CMK (cell line): ENCODE measurements at places on chromosomes 4 and X.

DNA sequence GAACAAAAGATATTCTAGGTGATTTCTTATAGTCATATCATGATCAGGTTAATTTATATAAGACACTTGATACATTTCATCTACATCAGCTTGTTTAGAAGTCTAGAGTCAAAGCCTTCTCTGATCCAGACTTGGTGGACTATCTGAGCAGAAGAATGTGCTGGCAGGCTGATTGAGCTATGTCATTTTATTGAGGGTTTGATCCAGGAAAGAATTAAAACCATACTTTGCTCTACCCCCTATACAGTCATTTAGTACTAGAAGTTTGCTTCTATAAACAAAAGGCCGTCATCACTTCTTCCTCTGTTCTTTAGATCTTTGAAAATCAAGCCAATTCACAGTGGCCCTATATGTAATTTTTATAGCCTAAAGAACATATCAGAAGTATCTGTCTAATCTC is 173.1 kb upstream of the PITX2 start:
- no peak for DNase-seq

GRCh38 chrX:55794405-55794804 is 76.9 kb downstream of the RRAGB start:
- DNase-seq = no peak

- no peak for DNase-seq
These were observed 157.6 kb downstream of the MAB21L2 start for GRCh38 chr4:150739591-150739990.

GRCh38 chr4:86451560-86452330 is 91.9 kb upstream of the MAPK10 start:
- DNase-seq = no peak

DNA sequence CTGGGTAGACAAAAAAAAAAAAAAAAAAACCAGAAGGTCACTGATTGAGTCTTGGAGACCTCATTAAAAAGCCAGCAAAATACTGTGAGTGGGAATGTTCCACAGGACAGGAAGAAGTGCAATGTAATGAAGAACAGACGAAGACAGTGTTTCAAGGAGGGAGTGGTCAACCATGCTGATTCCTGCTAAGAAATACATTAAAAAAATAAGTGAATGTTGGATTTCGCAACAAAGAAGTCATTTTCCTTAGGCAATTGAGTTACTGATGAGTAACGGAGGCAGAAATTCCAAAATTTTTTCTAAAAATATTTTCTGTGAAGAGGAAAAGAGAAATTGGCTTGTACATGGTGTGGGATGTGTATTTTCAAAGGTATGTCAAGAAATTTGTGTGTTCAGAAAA is 94.3 kb upstream of the FAM47B start:
- no peak for DNase-seq

GRCh38 chrX:19728915-19729314 is 158.5 kb downstream of the SH3KBP1 start:
- no peak for DNase-seq

GRCh38 chr4:184756399-184756798 is 22.5 kb upstream of the CENPU start:
- DNase-seq = no peak

- DNase-seq = no peak
These were observed 318.3 kb downstream of the SPIN4 start for GRCh38 chrX:63032811-63033210.

GRCh38 chrX:93346309-93346708 is 327.1 kb downstream of the NAP1L3 start:
- no peak for DNase-seq

- DNase-seq = no peak
These were observed 331.4 kb downstream of the CCSER1 start for GRCh38 chr4:90458576-90458975.

- no peak for DNase-seq
These were observed at the start of gene ZIC3 for GRCh38 chrX:137565921-137566745. Gene ZIC3, plus strand, starts transcription at chrX:137566127. Its CDS starts 565 bp downstream, at chrX:137566692.

GRCh38 chrX:52422884-52423283 is 54.1 kb downstream of the XAGE2 start:
- no peak for DNase-seq

DNA sequence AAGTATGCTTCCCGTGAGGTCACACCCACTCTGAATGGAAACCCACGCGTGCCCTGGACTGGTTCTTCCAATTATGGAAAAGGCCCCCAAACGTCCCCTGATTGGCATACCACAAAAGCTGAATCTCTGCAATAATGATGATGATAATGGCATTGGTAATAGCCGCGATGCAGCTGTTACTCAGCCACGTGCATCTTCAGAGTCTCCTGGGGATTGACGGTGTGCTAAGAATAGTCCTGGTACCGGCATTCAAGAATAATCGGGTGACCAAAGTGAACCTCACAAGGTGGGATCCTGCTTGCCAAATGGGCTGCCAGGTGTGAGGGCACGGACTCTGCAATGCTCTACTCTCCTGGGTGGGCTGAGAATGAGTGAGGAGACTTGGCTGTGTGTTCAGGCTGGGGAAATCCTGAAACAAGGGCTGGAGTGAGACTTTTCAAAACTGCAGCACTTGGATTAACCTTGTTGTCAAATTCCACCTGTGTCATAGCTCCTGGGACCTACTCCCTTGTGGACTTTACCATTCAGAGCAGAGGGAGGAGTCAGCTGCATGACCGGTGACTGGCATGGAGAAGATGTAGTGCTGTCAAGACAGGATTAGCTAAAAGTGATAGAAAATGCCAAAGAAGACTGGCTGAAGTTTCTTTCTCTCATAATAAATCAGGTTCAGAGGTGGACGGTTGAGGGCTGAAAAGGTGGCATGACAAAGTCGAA is 615.4 kb downstream of the MID1IP1 start:
- no peak for DNase-seq

- DNase-seq = no peak
These were observed 47.6 kb downstream of the FSTL5 start for GRCh38 chr4:162116095-162116779.

GRCh38 chrX:26286836-26287235 is 70.9 kb downstream of the MAGEB5 start:
- no peak for DNase-seq

- no peak for DNase-seq
These were observed 10.5 kb downstream of the SEPTIN11 start for GRCh38 chr4:76960014-76960413.

- no peak for DNase-seq
These were observed 134.1 kb upstream of the GUCY1A1 start for GRCh38 chr4:155532373-155533085.

DNA sequence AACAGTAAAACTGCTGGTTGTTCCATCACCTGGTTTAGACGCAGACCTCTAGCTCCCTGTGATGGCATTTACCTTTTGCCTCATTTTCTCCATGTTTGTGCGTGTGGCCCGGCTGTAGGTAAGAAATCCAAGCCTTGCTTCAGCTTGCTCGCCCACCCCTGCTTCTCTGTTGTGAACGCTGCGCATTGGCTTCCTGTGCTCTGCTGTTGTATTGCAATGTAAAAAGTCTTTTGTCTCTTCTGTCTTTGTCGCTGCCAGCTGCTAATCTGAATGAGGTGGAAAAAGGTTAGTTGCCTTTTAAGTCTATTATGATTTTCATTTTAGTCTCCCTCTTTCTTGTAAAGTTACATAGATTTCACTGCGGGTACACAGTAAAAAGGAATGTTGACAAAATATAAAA is 127.3 kb upstream of the PACRGL start:
- DNase-seq = no peak

GRCh38 chr4:6085691-6086628 is 67.7 kb upstream of the C4orf50 start:
- no peak for DNase-seq

GRCh38 chrX:42818151-42818921 is 40.4 kb upstream of the PPP1R2C start:
- DNase-seq = no peak

DNA sequence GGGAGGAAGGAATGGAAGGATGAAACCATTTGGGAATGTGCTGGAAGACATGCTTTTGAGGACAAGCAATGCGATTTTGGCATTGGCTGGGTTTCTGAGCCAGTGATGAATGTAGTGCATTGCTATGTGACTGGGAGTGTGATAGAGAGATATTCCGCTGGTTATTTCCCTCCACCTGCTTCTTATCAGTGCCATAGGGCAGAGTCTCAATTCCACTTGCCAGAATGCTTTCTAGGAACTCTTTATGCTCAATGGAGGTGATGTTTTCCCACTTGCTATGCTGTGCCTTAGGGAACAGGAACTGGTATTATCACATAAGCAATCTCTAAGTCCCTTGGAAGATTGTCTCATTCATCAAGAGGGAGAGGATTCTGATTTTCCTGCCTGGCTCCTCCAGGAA is 28.0 kb downstream of the TBL1X start:
- DNase-seq = no peak

GRCh38 chr4:182126603-182127002 is 116.6 kb upstream of the TENM3 start:
- DNase-seq = no peak

GRCh38 chr4:186296481-186296880 is 30.5 kb downstream of the F11 start:
- no peak for DNase-seq

GRCh38 chrX:54492340-54492739 is 3.7 kb downstream of the FGD1 start:
- no peak for DNase-seq

GRCh38 chr4:72319601-72320021 is 249.4 kb downstream of the ADAMTS3 start:
- no peak for DNase-seq

DNA sequence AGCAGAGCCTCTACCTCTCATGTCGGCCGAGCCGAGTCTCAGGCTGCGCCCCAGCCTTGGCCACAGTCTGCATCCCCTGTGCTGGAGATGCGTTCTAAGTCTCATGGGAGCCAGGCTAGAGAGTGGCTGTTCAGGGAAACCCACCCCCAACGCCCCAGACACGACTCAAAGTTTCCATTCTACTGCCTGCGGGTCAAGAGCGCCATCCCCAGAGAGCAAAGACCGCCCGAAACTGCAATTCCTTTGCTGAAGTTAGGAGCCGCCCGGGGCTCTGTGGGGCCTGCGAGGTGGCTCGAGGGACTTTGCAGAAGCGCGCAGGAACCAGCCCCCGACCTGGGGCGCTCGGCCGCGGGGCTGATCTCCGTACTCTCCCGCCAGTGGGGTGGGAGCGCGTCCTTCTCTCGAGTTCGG is 10.0 kb upstream of the ELF4 start:
- no peak for DNase-seq

DNA sequence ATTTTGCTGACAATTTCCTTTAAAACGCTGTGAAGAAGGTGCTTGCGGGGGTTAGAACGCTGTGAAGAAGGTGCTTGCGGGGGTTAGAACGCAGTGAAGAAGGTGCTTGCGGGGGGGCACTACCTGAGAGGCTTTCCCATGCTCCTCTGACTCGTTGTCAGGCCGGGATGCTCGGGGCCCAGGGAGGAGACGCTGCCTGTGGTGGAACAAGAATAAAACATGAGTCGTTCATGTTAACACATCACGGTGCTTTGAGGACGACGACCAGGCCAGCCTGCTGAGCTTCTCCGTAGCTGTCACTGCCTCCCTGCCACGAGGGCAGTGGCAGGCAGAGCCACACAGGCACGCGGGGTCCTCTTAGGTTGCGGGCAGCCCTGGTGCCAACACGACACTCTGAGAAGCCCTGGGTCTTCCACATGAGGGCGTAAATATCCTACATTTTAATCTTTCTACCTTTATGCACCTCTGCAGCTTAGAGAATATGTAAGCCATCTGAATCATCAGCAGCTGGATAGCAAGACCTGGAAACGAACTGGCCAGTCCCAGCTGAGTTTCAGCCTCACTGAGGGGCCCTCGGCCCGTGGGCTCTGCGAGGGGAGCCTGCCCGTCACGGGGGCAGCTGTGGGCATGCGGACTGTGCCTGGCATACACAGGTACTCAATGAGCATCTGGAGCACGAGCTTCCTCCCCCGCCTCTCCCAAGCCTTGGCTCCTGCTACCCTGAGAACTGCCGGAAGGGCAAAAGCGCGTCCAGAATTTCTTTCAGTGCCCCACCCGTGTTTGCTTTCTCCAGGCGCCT is 47.0 kb downstream of the FGFRL1 start:
- DNase-seq = no peak

GRCh38 chrX:18271309-18271708 is 50.6 kb upstream of the BEND2 start:
- DNase-seq = no peak

DNA sequence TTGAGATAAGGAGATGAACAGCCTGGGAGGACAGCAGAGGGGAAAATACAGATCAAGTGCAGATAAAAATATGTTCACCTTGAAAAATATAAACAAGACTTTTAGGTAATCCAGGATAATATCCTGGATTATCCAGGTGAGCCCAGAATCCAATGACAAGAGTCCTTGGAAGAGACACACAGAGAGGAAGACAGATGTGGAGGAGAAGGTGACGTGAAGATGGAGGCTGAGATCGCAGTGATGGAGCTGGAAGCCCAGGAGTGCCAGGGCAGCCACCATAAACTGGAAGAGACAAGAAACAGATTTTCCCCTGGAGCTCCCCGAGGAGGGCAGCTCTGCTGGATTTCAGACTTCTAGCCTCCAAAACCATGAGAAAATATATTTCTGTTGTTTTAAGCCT is 230.7 kb downstream of the UNC5C start:
- DNase-seq = no peak

GRCh38 chrX:13658602-13659001 is 5.7 kb downstream of the TCEANC start:
- no peak for DNase-seq

DNA sequence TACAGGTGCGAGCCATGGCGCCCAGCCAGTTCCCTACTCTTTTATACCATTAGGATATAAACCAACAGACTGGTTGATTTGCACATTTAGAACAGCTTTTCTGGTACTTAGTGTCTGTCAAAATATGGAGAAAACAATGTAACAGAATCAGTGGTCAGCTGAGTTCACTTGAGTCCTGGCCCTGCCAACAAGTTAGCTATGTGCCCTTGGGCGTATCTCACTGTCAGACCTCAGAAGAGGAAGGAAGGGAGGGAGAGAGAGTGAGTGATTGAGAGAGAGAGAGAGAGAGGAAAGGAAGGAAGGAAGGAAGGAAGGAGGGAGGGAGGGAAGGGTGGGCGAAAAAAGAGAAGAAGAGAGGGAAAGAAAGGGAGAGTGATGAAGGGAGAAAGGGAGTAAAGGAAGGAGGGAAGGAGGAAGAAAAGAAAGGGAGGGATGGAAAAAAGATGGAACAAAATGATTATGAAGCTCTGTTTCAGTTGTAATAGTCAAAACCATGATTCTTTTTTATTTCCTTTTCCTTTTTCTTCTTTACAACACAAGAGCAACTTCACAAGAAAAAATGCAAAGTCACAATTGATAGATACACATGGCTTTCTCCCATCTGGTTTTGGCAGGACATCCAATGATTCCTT is 55.7 kb upstream of the PDGFRA start:
- DNase-seq = no peak

DNA sequence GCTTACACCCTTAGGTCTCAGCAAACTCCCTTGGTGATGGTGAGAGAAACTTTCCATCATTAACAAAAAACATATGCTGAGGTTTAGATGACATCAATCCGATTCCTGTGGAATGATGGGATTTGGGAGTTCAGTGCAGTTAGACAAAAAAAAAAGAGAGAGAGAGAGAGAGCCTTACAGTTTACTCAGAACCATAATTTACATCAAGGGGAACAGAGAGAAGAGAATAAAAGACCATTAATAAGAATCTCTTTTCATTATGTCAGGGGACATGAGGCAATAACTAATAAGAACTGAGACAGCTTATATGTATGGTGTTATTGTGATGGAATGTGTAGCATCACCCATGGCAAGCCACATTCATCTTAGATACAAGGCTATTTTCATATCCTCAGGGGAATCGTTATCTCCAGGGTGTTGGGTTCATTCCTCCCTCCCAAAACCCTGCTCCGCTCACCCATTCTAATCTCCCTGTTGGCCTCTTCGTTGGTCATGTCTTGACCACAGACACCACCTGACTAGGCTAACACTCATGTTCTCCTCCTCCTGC is 175.7 kb upstream of the MXRA5 start:
- DNase-seq = no peak

GRCh38 chrX:68844581-68844980 is 15.8 kb downstream of the EFNB1 start:
- no peak for DNase-seq
